ENCODE measurements at places on chromosomes 7 and 10.
A peak's percentile ranks its signal among the peaks of the same experiment; 100 is the strongest.

DNA sequence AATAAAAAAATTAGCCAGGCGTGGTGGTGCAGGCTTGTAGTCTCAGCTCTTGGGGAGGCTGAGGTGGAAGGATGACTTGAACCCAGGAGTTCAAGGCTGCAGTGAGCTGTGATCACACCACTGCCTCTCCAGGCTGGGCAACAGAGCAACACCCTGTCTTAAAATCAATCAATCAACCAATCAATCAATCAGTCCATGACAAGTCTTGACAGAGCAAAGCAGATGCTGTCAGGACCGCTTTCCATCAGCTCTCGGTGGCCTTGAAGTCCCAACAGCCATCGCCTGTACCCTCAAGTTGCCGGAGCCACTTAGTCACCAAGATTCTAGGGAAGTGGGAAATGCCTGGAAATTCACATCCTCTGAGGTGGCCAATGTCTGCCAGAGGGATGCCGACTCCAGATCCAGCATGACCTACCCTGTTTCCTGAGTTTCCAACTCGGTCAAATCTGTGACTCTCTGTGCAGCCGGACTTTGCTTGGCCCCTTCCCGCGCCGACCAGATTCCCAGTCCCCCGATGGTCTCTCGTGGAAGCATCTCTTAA is 871 bp upstream of the CCL24 start:
- no peaks in the 10 kb centered on the region for H3K36me3 ChIP-seq
- no peak for DNase-seq
- no peaks in the 10 kb centered on the region for H3K4me1 ChIP-seq

- DNase-seq: no peak
- no peaks in the 10 kb centered on the region for H3K4me1 ChIP-seq
- H3K27ac ChIP-seq: no peak overlapping the region
- no peaks in the 10 kb centered on the region for H3K36me3 ChIP-seq
- no peak overlapping the region for H3K4me3 ChIP-seq
These were observed 21.3 kb downstream of the ZEB1 start for GRCh38 chr10:31340343-31340742.

DNA sequence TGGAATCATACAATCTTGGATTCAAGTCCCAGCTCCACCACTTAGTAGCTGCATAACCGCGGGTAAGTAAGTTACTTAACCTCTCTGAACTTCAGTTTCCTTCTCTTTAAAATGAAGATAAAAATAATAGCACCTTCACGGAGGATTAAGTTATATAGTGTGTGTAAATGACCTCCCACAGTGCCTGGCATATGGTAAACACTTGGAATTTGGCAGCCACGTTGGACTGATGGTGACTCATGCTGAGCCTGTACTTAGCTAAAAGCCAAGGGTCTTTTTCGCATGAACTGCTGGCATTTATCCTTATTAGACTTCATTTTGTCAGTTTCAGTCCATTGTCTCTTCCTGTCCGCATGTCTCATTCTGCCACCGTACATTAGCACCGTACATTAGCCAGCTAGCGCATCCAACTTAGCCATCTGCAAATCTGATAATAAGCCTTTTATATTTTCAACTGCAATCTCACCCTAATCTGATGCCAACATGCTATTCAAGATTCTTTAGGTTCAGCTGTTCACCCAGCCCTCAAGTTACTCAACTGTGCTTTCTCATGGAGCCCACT is 11.2 kb downstream of the SLC13A4 start:
- no peak for DNase-seq
- H3K4me3 ChIP-seq: no peak overlapping the region
- H3K36me3 ChIP-seq: no peaks in the 10 kb centered on the region
- peaks cover 24% of the 10 kb centered on the region for H3K4me1 ChIP-seq
- H3K27ac ChIP-seq: no peak overlapping the region

- no peaks in the 10 kb centered on the region for H3K36me3 ChIP-seq
- peak; percentile 21 for DNase-seq
- no peaks in the 10 kb centered on the region for H3K27me3 ChIP-seq
- H3K4me1 ChIP-seq: peaks cover 9% of the 10 kb centered on the region
These were observed 19.9 kb downstream of the CCDC3 start for GRCh38 chr10:12981570-12981969.

DNA sequence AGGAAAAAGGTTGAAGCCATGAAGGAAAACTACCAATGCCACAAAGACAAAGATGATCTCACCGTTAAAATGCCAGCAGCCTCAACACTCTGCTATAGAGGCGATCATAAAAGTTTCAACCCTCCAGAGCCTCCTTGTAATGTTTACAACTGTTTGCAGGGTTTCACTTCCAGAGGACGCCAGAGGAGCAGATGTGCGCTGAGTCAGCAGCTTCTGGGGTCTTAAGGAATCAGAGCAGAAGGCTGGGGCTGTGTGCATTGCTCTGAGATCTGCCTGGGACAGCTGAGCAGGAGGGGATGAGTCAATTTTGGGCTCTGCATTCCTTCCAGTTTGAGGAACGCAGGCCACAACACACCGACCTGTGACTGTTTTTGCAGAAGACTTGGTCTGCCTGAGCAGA is 98.3 kb downstream of the TMEM130 start:
- no peak overlapping the region for H3K4me3 ChIP-seq
- H3K27ac ChIP-seq: no peak overlapping the region

DNA sequence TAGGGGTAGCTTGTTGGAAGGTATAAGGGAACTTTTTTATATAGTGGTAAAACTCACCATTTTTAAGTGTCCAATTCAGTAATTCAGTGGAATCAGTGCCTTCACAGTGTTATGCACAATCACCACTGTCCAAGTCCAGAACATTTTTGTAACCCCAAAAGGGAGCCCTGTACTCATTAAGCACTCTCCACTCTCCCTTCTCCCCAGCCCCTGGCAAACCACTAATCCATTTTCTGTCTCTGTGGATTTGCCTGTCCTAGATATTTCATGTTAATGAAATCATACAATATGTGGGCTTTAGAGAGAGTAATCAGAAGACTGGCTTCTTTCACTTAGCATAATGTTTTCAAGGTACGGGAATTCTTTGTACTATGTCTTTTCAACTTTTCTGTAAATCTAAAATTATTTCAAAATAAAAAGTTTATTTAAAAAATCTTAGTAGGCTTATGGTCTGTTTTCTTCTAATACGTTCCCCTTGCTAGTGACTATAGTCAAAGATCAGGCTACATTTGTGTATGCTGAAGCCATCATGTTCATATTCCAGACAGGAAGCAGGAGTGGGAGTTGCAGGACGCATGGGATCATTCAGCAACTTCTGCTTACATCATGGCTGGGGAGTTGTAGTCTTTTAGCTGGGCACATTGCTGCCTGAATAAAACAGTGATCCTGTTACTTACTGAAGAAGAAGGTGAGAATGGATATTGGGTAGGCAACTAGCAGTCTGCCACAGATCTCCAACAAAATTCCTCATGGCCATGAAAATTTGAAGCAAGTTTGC is 35.4 kb upstream of the TAX1BP1 start:
- no peak overlapping the region for H3K27ac ChIP-seq
- H3K27me3 ChIP-seq: no peaks in the 10 kb centered on the region
- no peaks in the 10 kb centered on the region for H3K36me3 ChIP-seq
- H3K4me3 ChIP-seq: no peak overlapping the region
- no peaks in the 10 kb centered on the region for H3K4me1 ChIP-seq

- peak overlapping the region; percentile 93 for H3K27ac ChIP-seq
- DNase-seq: peak; percentile 95
- H3K36me3 ChIP-seq: peaks cover 38% of the 10 kb centered on the region
- H3K4me1 ChIP-seq: peaks cover 82% of the 10 kb centered on the region
- no peak overlapping the region for H3K4me3 ChIP-seq
These were observed 109.8 kb downstream of the SH3PXD2A start for GRCh38 chr10:103745341-103746247.

- no peaks in the 10 kb centered on the region for H3K27me3 ChIP-seq
- DNase-seq: no peak
- no peak overlapping the region for H3K4me3 ChIP-seq
- no peak overlapping the region for H3K27ac ChIP-seq
- H3K4me1 ChIP-seq: no peaks in the 10 kb centered on the region
- H3K36me3 ChIP-seq: no peaks in the 10 kb centered on the region
These were observed 76.4 kb downstream of the MAGI2 start for GRCh38 chr7:79377097-79377496.

- no peak overlapping the region for H3K27ac ChIP-seq
- no peak overlapping the region for H3K4me3 ChIP-seq
- H3K27me3 ChIP-seq: no peaks in the 10 kb centered on the region
- H3K36me3 ChIP-seq: peaks cover 7% of the 10 kb centered on the region
These were observed 47.1 kb upstream of the SVIL start for GRCh38 chr10:29681676-29682448.

GRCh38 chr10:71302451-71302850 is 16.6 kb upstream of the SLC29A3 start:
- peaks cover 10% of the 10 kb centered on the region for H3K27me3 ChIP-seq
- no peak for DNase-seq
- H3K27ac ChIP-seq: no peak overlapping the region
- H3K4me3 ChIP-seq: no peak overlapping the region
- no peaks in the 10 kb centered on the region for H3K36me3 ChIP-seq

DNA sequence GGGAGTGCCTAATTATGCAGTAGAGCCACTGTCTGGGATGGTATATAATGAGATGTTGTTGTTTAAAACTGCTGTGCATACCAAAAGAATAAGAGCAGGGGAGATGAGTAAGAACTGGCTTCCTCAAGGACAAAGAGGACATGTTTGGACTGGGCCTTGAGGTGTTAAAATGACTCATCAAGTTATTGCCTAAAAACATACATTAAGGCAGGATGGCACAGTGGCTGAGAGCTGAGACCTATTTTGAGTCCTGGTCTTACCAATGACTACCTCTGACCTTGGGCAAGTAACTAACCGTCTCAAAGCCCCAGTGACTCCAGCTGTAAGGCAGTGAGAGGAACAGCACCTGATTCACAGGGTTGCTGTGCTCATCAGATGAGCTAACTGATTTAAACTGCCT is 71.1 kb downstream of the CFAP58 start:
- DNase-seq: peak; percentile 93
- no peaks in the 10 kb centered on the region for H3K27me3 ChIP-seq
- no peak overlapping the region for H3K4me3 ChIP-seq
- H3K36me3 ChIP-seq: no peaks in the 10 kb centered on the region
- peak overlapping the region; percentile 58 for H3K27ac ChIP-seq

GRCh38 chr7:127437837-127438236 is 45.3 kb upstream of the ZNF800 start:
- no peaks in the 10 kb centered on the region for H3K27me3 ChIP-seq
- H3K27ac ChIP-seq: no peak overlapping the region
- DNase-seq: no peak

GRCh38 chr7:117750612-117751563 is 122.4 kb downstream of the CTTNBP2 start:
- no peaks in the 10 kb centered on the region for H3K27me3 ChIP-seq
- no peak overlapping the region for H3K27ac ChIP-seq
- H3K4me1 ChIP-seq: no peaks in the 10 kb centered on the region
- H3K4me3 ChIP-seq: no peak overlapping the region

- DNase-seq: no peak
- H3K4me3 ChIP-seq: no peak overlapping the region
- peaks cover 37% of the 10 kb centered on the region for H3K27me3 ChIP-seq
These were observed 48.5 kb downstream of the RASGEF1A start for GRCh38 chr10:43218206-43218950.

- H3K27ac ChIP-seq: no peak overlapping the region
- H3K36me3 ChIP-seq: no peaks in the 10 kb centered on the region
- no peaks in the 10 kb centered on the region for H3K27me3 ChIP-seq
These were observed 59.8 kb downstream of the SLC25A40 start for GRCh38 chr7:87816389-87816788.

- H3K36me3 ChIP-seq: peaks cover 9% of the 10 kb centered on the region
- no peak overlapping the region for H3K4me3 ChIP-seq
- no peak overlapping the region for H3K27ac ChIP-seq
- no peaks in the 10 kb centered on the region for H3K27me3 ChIP-seq
- DNase-seq: no peak
- H3K4me1 ChIP-seq: no peaks in the 10 kb centered on the region
These were observed 38.6 kb upstream of the RSBN1L start for GRCh38 chr7:77657427-77658224.

DNA sequence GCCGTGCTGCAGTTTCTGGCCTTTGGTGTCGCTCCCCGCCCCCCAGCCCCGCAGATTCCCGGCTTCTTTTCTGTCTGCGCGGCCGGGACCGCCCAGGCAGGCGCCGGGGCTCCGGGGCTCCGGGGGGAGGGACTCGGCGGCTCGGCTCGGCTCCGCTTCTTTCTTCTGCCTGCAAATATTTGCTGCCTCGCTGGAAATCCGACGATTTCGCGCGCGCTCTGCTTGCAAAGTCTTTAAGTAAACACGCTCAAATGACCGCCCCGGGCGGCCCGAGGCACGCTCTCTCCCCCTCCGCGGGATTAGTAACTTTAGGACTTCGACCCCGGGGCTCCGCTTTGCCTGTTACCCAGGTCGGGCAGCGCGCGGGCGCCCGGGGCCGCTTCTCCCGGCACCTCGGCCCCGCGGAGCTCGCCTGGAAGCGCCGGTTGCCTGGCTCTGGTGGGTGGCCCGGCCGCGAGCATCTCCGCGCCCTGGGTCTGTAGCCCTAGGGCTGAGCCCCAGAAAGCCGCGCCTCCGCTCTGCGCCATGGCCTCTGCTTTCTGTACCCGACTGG is 3.9 kb upstream of the GATA3 start:
- no peak overlapping the region for H3K27ac ChIP-seq
- no peak for DNase-seq
- H3K4me3 ChIP-seq: peak overlapping the region; percentile 75
- no peaks in the 10 kb centered on the region for H3K36me3 ChIP-seq

DNA sequence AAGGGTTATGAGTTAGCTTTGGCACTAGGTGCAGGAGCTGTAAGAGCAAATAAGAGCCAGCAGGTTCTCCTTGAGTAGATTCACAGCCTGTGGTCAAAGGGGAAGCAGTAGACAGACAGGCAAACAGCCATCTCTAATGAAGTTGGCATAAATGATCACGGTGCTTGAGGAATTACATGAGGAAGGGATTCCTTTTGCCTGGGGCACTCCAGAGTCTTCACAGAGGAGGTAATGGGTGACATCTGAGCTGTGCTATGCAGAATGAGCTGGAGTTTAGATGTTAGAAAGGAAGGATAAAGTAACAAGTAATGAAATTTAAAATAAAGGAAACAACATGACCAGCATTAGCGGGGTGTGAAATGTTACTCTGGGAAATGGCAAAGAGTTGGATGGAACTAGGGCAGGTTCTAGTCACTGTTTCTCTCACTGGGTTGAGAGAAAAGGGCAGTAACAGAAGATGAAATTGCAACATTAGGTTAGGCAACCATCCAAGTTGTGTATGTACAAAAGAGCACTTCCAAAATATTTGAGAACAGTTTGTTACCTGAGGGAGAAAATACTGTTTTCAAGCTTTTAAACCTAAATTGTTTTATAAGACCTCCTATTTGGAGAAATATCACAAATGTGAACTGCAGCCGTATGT is 613.8 kb downstream of the PHTF2 start:
- H3K27me3 ChIP-seq: no peaks in the 10 kb centered on the region
- no peaks in the 10 kb centered on the region for H3K4me1 ChIP-seq
- H3K36me3 ChIP-seq: no peaks in the 10 kb centered on the region
- no peak overlapping the region for H3K4me3 ChIP-seq
- H3K27ac ChIP-seq: no peak overlapping the region
- no peak for DNase-seq

DNA sequence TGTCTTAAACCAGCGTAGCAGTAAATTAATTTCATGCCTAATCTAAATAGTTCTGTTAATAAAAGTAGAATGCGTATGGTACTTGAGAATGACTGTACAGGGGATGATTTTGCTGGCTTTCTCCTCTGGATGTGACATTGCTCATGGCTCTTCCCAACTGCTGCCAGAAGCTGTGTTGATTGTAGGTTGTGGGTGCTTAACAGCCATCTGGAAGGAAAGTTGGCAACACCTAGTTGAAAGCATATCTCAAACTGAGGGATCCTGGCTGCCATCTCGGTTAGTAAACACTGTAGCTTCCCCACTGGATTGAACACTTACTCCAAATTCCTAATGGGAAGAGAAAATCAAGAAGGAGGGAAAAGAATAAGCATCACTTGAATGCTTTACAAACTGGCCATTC is 130.9 kb downstream of the NXPH1 start:
- no peaks in the 10 kb centered on the region for H3K27me3 ChIP-seq
- H3K36me3 ChIP-seq: no peaks in the 10 kb centered on the region
- DNase-seq: no peak

Data from keratinocyte (primary cell).